NCI-H748 treated with DMSO at 0.1 percent for 48 hours (cell line): ENCODE measurements at places on chromosomes 2 and 18.
A peak's percentile ranks its signal among the peaks of the same experiment; 100 is the strongest.

DNA sequence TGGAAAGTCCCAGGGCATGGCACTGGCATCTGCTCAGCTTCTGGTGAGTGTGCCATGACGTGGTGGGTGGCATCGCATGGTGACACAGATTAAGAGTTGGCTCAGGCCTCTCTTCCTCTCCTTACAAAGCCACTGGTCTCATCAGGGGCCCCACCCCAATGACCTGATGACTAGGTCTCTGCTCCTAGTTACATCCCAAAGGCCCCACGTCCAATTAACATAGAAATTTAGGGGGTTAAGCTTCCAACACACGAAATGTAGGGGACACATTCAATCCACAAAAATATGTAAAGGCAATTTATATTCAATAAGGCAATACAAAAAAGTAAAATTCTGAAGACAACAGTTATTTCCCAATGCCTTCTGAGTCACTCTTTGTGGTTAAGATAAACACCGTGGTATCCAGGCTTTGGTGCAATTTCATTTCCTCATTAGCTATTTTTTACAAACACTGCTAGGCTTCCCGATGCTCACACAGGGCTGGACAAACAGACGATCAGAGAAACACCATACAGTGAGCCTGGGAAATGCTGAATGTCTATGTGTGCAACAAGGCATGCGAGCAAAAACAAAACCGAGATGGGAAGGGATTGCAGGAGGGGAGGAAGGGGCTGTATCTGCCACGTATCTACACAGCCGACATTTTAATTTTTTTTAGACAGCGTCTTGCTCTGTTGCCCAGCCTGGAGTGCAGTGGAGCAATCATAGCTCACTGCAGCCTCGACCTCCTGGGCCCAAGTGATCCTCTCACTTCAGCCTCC is 67.2 kb downstream of the MBP start:
- DNase-seq, result no peak

DNA sequence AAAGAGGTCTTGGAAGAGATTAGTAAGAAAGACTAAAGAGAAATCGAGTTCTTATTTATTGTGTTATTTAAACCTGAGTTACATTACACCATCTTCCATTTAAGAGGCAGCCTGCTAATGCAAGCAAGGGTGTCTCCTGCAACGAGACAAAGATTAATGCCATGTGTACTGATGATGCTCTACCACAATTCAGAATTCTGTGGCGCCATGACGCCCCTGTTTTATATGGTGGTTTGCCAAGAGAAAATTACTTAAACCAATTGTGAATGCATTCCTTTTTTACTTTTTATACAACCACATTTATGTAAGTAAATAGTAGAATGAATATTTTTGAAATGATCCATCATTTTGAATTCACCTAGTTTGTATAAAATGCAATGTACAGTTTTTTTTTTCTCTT is 356.1 kb upstream of the ZEB2 start:
- no peak for DNase-seq

GRCh38 chr2:149733936-149734685 is 146.5 kb upstream of the MMADHC start:
- DNase-seq, result no peak

GRCh38 chr2:231297108-231297908 is 98.2 kb upstream of the B3GNT7 start:
- DNase-seq, result no peak

GRCh38 chr2:215567504-215567903 is 131.6 kb upstream of the FN1 start:
- no peak for DNase-seq

DNA sequence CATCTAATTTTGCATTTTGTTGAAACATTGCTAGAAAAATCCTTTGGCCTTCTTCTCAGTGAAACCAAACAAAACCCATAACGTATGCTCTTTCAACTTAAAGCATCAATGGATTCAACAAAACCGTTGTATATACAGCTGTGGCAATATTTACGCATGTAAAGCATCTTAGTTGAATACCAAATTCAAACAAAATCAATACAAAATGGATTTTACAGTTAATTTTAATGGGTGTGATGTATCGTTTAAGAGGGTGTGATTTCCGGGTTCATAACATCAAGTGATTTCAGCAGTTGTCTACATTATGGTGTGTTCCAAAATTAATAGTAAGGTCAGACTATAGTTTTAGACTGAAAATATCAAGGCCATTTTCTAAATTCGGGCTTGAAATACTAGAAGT is 198.2 kb downstream of the TGIF1 start:
- peak; percentile 86 for DNase-seq

GRCh38 chr18:56639104-56639381 is 651 bp upstream of the TXNL1 start:
- DNase-seq, result peak; percentile 55

GRCh38 chr2:118090387-118091139 is 2.3 kb downstream of the INSIG2 start:
- DNase-seq, result no peak

DNA sequence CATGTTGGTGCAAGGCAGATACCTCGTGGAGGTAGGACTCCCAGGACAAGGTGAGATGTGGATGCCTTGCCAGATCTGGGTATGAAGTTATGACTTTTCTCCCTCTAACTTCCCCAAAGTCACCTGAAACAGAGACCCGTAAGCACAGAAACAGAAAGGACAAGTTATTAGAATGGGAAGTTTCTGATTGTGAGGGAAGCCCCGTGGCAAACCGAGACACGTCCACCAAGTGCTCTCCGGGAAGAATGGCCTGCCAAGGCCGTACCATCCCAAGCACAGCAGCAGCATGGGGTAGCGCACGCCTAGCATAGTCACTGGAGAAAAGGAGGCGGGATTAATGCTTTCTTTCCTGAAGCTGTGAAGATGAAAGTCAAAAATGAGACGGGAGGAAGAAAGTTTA is 110.6 kb downstream of the ZNF532 start:
- DNase-seq, result no peak

GRCh38 chr2:214730800-214731407 is 78.6 kb downstream of the BARD1 start:
- DNase-seq, result no peak

GRCh38 chr2:224145751-224146355 is 106.8 kb upstream of the SERPINE2 start:
- no peak for DNase-seq

DNA sequence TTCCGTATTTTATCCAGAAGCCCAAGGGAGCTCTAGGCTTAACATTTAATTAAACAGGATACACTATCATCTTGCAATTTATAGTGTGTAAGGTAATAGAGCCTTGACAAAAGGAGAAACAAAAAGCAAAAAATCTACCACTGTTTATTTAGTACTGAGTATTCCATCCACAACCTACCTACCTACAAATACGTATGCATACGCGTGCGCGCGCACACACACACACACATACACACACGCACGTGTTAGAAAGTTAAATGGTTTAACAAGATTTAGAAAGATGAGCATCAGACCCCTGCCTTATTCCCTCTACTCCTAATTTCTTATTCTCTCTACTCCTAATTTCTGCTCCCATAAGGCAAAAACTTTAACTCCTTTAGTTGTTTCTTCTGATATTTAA is 14.6 kb upstream of the ACTR2 start:
- DNase-seq, result no peak

GRCh38 chr18:52747869-52748268 is 407.9 kb downstream of the DCC start:
- DNase-seq, result no peak

DNA sequence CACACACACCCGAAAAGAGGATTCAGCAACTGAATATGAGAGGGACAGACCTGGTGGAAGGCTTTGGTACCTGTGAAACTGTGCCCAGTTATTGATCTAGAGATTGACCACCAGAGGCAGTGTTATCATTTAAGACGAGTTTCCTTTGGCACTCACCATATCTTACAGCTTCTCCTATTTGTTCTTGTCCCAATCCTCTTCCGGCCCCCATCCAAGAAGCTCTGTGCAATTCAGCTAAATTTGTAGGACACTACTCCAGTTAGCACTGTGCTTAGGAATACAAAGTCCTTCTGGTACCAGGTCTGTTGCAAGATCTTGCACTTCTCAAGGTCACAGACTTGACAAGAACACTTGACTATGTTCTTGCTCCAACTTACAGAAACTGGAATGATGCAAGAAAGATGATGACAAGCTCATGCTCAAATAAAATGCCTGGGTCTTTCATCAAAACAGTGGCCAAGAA is 177.7 kb downstream of the TMEM247 start:
- DNase-seq, result no peak
